Endothelial cell of umbilical vein (primary cell): ENCODE measurements at places on chromosomes 2 and 18. TPM values are rescaled to one million over a fixed set of nuclear protein-coding genes. Genes with fewer than 3 reads are reported as not detected.

GRCh38 chr2:10321622-10322021 is 18.9 kb downstream of the HPCAL1 start:
- no peak for DNase-seq

GRCh38 chr2:128281852-128282245 is 36.8 kb downstream of the HS6ST1 start:
- DNase-seq: no peak

The TMEM198 gene
- not detected in 2 replicates for polyA plus RNA-seq

- no peak for DNase-seq
Observed at GRCh38 chr2:28662044-28662443, 89.6 kb upstream of the PPP1CB start.

- DNase-seq: no peak
Observed at GRCh38 chr18:50638884-50639420, 79.1 kb downstream of the MAPK4 start.
